ENCODE measurements at places on chromosomes 11 and 22.

DNA sequence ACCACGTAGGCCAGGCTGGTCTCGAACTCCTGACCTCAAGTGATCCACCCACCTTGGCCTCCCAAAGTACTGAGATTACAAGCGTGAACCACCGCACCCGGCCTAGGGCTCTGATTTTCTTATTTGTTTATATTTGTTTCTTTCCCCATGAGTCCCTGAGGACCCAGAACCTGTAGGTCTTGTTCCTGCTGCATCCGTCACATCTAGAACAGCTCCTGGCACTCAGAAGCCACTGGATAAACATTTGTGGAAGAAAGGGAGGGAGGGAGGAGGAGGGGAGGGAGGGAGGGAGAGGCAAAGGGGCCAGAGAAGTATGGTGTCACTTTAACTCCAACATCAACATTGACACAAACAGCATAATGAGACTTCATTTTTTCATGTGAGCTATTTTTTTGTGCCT lies 67.7 kb downstream of the CELSR1 start:
- ATAC-seq = no peak

DNA sequence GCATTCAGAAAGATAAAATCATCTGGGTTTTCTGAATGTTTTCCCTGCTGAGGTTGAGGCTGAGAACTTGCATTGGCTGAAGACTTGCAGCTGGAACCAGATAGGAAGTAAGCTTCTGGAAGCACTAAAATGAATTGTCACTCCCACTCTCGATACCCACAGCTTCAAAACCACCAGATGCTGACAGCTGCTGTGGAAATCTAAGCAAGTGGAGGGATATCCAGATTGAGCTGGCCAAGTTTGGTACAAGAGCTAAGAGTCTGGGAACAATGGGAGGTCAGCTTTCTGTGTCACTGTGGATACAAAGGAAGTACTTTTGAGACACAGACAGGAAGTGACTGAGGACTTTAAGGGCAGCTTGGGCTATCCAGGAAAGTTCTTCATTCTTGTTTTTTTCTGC lies 51.3 kb upstream of the CD44 start:
- ATAC-seq = no peak

DNA sequence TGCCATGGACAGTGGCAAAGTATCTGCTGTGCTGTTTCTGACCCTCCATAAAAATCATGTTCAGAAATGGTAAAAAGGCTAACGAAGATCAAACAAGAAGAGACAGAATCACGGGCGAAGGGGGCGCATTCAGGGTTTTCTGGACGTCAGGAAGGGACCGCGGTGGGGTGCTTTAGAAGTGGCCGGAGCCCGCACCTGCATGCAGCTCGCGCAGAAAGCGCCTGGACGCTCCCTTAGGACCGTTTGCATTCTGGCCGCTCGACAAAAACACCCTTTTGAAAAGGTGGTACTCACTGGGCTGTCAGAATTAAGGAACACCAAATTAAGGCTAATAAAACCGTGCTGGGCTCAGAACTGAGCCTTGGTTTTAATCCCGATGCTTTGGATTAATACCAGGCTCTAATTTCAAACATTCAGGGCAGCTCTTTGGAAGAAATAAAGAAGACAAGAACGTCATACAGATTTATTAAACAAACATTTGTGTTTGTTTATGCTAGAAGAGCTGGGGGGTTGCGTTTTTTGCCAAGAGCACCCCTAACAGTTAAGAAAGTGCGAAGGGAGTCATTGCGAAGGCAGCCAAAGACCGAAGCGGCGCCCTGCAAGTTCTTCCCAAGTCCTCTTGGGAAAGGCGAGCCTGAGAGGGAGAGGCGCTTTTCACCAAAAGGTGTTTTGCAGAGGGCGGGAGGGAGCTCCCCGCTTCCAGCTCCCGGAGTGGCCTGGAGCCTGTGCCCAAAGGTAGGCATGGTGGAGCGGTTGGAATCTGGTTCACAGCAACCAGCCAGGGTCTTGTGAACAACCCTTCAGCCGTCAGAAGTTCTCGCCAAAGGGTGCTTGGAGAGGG lies 47.7 kb upstream of the DBX1 start:
- no peak for ATAC-seq

GRCh38 chr22:38523029-38523428 lies 16.9 kb upstream of the DDX17 start:
- no peak for ATAC-seq

GRCh38 chr11:104852811-104853210 lies 45.4 kb downstream of the CASP12 start:
- ATAC-seq = no peak

- ATAC-seq = no peak
Measured at GRCh38 chr11:79942090-79942489, 501.3 kb upstream of the TENM4 start.

GRCh38 chr22:50476868-50477267 lies 2.0 kb upstream of the SBF1 start:
- no peak for ATAC-seq

GRCh38 chr22:37741312-37741795 lies 44.5 kb downstream of the TRIOBP start:
- ATAC-seq = no peak

- no peak for ATAC-seq
Measured at GRCh38 chr11:87870086-87870485, 305.2 kb downstream of the RAB38 start.

DNA sequence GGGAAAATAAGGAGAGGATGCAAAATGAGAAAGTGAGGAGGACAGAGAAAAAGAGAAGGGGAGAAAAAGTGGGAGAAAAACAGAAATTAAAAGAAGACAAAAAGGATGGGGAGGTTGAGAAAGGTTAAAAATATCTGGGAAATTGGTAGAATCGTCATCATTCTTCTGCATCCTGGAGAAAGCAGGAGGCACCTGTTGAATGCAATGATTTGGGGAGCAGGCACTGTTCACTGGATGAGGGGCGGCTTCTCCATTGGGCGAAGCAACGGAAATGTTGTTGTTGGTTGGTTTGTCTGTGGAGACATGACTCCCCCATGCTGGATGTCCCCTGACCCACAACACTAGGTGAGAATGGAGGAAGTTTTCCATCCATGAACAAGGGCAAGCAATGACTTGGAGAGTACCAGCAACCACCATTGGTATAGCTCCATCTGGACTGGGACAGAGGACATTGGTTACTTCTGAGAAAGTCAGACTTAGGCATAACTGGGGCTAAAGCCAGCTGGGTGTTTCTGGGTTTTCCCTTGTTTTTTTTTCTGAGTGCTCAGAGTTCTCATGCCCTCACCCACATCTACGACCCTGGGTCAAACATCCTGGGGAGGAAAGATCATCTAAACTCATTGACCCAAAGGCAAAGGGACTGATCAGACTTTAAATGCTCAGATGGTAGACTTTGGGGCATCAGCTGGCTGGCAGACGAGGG lies 11.9 kb upstream of the CD44 start:
- no peak for ATAC-seq

- ATAC-seq = no peak
Measured at GRCh38 chr11:105635466-105635865, 25.6 kb downstream of the GRIA4 start.

- ATAC-seq = no peak
Measured at GRCh38 chr11:56848141-56848809, 99.8 kb upstream of the OR9G4 start.
